Activated CD4-positive, alpha-beta T cell treated with anti-CD3 and anti-CD28 coated beads for 4 hours (primary cell): ENCODE measurements at places on chromosomes 7 and 10.

GRCh38 chr10:100739517-100740368 lies 5.6 kb upstream of the PAX2 start:
- DNase-seq = no peak

- DNase-seq = no peak
Observed at GRCh38 chr10:29685506-29685905, 50.7 kb upstream of the SVIL start.

GRCh38 chr7:32762925-32763293 lies 128.7 kb downstream of the KBTBD2 start:
- no peak for DNase-seq

- no peak for DNase-seq
Observed at GRCh38 chr10:50358925-50359687, 107.8 kb upstream of the ASAH2 start.

DNA sequence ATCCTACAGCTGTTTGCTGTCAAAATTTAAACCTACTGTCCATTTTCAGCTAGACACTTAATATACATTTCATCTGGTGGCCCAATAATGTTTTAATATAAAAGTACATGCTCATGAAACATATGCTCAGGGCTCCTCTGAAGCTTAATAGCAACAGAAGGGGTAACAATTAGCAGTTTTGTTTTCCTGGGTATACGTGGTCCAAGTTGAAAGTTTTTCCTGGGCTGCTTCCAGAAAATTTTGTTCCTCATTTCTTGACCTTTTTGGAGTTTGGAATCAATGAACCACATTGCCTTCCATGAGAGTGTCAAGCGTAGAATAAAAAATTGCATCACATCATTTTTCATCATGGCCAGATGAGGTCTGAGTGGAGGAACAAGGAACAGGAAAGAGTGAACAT lies 537.3 kb upstream of the MGMT start:
- no peak for DNase-seq

GRCh38 chr10:63217120-63217605 lies 84.0 kb downstream of the NRBF2 start:
- DNase-seq = no peak

- no peak for DNase-seq
Observed at GRCh38 chr10:78327778-78328591, 294.3 kb downstream of the RPS24 start.

- no peak for DNase-seq
Observed at GRCh38 chr10:15313843-15314242, 57.2 kb downstream of the FAM171A1 start.

DNA sequence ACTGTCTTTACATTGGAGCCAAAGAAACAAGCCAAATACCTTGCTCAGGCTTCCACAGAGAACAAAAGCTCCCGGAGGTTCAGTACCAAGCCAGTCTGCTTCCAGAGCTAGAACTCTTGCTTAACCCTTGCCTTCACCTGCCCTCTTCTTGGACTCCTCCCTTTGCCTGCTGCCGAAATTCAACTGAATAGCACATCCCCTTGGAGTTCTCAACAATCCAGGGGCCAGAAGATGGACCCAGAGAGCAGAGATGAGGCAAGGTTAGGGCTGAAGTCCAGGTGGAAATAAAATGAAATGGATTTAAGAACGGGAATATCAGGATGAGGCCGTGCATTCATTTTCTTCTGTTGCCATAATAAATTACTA lies 876 bp upstream of the PIK3AP1 start:
- no peak for DNase-seq

DNA sequence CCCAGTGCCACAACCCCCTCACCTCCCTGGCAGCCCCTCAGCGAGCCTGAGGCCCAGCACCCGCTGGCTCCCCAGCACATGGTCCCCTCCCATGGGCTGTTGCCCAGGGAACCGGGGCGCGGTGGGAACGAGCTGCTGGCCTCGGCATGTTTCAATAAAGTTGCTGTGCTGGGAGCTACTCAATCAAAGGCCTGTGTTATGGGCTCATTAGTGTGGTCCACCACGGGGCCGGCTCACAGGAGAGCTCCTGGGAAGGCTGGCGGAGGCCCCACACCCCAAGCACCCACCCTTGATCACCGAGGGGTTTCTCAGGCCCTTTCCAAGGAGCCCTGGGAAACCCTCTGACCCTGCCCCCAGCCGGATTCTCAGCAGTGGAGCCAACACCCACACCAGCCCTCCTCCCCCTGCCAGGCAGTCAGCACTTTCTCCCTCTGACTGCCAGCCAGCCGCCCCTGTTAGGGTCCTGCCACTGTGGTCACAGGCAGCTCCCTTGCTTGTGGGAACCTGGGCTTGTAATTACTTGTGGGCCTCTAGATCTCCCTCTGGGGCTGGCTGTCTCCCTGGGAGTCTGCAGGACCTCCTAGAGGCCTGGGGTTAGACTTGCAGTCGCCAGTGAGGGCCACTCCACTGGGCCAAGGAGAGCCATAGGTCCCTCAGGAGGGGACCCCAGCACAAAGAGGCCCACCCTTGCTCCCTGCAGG lies 24.8 kb upstream of the TRIM8 start:
- DNase-seq = no peak

DNA sequence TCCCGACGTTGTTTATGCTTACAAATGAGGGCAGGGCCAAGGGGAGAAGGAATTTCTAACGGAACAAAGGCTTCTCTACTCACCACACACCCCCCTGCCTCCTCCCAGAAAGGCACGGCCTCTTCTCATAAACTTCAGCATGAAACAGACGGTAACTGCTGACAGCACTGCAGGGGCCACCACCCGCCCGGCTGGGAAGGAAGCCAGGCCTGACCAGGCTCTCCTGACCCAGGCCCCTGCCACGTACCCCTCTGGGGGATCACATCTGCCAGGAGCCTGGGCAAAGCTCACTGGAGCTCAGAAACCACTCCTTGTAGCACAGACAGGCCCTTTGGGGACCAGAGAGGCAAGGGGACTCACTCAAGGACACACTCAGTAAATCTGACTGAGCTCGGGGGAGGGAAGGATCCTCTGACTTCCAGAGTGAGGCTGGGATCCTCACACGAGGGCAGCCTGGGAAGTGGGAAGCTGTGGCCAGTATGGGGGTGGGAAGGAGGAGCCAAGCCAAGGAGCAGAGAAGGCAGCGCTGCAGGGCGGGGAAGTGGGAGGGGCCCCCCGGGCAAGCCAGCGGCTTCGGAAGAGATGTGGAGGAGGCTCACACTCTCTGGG lies 46.1 kb downstream of the ZCCHC24 start:
- DNase-seq = no peak

- no peak for DNase-seq
Observed at GRCh38 chr7:138911007-138911406, 70.2 kb downstream of the KIAA1549 start.

DNA sequence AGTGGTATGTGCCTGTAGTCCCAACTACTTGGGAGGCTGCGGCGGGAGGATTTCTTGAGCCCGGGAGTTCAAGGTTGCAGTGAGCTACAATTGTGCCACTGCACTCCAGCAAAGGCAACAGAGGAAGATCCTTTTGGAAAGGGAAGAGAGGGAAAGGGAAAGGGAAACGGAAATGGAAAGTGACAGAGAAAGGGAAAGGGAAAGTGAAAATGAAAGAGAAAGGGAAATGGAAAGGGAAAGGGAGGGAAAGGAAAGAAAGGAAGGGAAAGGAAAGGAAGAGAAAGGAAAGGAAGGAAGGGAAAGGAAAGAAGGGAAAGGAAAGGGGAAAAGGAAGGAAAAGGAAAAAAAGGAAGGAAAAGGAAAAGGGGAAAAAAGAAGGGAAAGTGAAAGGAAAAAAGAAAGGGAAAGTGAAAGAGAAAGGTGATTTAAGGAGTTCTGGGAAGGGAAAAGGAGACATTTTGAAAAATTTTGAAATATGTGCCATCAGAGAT lies 2.3 kb upstream of the ZC3HAV1 start:
- DNase-seq = no peak

GRCh38 chr7:143376396-143376795 lies 4.7 kb upstream of the ZYX start:
- no peak for DNase-seq

- DNase-seq = no peak
Observed at GRCh38 chr7:47941136-47941844, 7.0 kb downstream of the PKD1L1 start.

- no peak for DNase-seq
Observed at GRCh38 chr7:148746135-148746534, 47.4 kb downstream of the CUL1 start.

DNA sequence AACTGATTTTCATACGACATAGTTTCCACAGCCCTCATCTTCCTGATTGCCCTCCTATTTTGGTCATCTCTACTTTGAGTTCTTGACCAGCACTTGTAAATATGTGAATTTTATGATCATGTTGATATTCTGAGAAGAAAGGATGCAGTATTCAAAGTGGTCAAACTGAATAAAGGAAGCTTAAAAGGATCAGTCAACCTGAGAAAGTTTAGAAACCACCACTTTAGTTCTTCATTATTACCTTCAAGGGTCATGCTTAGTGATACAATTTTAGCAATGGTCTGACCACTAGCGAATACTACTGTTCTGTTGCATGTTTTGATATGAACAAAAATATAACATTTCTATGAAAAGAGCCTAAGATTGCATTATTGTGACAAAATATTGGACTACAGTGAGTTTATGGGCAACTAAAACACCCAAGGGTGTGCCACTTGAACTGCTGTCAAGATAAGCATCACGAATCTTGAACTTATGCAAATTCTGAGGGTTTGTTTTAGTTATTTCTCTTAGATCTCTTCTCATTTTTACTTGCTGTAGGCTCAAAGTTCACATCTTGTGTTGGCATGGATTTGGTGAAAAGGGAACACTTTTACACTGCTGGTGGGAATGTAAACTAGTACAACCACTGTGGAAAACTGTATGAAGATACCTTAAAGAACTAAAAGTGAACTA lies 247.7 kb downstream of the IPMK start:
- no peak for DNase-seq

DNA sequence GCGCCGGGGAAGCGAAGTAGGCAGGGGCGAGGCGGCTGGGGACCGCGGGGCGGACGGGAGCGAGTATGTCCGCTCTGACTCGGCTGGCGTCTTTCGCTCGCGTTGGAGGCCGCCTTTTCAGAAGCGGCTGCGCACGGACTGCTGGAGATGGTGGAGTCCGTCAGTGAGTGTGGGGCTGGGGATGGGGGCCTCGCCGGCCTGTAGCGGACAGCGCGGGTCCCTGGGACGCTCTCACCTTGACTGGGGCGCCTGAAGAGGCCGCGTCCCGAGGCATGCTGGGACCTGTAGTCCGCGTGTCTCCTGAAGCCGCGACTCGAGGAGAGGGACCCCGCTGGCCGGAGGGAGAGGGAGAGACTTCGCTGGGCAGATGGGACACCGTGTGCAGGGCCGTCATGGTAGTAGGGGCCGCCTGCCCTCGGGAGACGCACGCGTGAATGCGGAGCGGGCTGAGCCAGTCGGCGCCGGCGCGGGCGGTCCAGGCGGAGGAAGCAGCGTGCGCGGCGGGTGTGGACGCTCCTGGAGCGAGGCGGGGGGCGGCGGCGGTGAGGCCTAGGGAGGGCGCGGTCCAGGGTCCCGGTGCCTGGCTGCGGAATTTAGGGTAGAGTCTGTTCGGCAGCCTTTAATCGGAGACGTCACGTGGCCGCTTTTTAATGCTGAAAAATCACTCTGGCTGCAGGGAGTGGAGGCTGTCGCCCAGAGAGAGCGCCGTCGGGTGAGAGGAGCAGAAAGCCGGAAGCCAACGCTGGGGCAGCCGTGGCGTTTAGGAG lies at the start of gene NDUFB2:
Gene NDUFB2, plus strand, starts transcription at position 29 of the 767 bp plus-strand sequence. Its CDS starts 37 bp downstream, at position 66.
- DNase-seq = peak; percentile 51

DNA sequence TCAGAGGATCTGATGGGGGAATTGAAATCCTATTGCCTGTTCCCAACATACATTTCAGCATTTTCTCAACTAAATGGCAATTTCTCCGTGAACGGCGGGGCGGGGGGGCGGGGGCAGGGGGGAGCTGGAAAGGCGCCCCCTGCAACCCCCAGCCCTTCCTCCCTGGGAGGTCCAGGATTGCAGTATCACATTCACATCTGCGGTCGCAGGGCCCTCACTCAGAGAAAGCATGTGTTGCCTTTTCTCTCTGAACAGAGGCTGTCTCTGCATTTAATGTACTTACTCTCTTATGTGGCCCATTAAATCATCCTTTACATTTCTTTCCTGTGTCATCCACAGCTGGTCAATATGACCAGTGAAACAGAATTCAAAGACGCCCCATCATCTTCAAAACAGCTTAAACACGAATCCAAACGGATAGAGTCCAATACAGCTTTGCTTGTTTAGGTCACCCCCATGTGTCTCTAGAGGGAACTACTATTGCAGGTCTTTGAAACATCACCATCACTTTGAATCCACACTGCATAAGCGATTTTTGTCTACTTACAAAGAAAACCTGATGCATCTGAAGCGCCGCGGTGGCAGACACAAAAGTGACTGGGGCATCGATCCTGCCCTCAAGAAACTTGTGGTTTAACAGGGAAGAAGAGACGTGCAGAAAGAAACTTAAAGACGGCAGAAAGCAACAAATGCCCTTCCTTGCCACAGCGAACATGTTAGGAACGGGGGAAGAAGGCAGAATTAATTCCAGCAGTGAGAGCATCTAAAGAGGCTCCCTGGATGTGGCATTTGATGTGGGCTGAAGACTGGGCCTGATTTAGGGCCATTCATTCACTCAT lies 17.0 kb upstream of the ECHDC3 start:
- DNase-seq = peak; percentile 14

GRCh38 chr10:8790390-8790789 lies 735.9 kb downstream of the GATA3 start:
- DNase-seq = no peak

DNA sequence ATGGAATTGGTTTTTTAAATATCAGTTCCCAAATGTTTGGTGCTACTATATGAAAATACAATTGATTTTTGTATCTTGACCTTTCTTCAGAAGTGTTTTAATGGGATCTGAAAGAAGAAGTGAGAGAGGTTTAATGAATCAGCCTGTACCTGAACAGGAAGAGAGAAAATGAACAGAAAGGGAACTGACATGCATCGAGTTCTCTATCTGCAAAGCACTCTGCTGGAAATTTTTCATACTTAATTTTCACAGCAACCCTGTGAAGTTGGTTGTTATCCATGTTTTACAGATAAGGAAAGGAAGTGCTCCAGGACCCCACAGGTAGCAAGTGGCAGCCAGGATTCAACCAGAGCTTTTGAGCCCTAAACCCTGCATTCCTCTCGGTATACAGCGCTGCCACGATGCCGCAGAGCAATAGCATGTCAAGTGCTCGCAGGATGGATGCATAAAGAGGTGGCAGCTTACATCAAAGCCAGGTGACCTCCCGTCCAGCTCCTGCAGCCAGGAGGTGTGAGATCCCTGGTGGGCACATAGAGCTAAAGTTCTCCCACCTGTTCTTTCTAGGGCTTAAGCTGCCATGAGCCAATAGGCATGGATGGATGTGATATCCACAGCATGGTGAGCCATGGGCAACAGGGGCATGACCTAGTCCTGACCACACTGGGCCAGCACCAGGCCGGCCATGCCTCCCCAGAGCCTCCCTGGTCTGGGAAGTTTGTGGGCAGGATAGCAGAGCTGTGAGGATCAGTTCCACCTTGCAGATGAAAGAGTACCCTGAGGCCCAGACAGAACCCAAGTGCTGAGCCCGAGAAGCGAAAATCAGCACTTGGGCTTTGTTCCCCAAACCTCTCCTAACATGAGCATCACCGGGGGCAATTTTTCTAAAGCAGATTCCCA lies 57.2 kb downstream of the CALML3 start:
- DNase-seq = no peak
